ENCODE measurements at places on chromosomes 16 and 17.
A peak's percentile ranks its signal among the peaks of the same experiment; 100 is the strongest.

GRCh38 chr16:62853887-62854286, 817.6 kb upstream of the CDH8 start:
- no peak for DNase-seq

DNA sequence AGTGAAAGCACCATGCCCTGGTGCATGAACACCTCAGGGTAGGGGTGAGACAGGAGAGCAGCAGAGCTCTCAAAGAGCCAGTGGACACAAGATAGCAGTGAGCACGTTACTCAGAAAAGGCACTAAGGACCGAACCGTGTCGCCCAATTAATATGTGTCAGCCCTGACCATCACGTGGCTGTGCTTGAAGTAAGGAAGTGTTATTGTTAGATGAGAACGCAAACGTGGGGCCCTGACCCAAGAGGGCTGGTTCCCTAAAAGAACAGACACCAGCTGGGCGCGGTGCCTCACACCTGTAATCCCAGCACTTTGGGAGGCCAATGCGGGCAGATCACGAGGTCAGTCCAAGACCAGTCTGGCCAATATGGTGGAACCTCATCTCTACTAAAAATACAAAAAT, 16.3 kb downstream of the AXIN1 start:
- no peak for DNase-seq

GRCh38 chr17:40850293-40850972, 16.6 kb downstream of the KRT12 start:
- no peak for DNase-seq

DNA sequence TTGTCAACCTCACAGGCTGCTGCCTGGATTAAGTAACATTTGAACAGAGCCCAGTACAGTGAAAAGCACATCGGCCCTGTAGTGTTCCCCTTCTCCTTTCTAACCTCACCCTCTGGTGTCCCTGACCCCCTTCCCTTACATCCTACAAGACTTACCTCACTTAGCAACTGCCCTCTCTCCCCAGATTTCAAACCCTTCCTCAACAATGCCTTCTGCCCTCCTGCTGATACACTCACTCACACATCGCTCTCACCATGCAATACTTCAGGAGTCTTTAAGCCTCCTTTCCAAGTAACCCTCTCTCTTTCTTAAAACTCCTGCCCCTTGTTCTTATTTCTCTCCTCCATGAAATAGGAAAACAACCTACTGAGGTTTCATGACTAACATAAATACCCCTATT, 17.8 kb downstream of the ZZEF1 start:
- DNase-seq = no peak

DNA sequence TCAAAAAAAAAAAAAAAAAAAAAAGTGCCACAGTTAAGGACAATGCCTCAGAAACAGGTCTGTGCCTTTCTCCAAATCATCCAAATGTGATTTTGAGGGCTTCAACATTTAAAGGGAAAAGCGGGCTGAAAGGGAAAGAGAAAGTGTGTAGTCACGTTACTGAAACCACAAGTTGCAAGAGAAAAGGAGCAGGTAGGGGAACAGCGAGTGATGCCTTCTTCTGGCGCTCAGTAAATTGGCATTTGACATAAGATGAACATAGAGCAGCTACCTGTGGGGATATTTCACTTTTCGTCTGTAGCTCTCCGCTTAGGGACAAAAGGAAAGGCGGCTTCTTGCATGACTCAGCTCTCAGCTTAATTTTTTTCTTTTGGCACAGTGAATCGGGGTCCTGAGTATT, 11.1 kb downstream of the CMTM2 start:
- no peak for DNase-seq

GRCh38 chr16:29811896-29812665, at the start of gene PRRT2:
PRRT2 (plus strand) TSS chr16:29812193; CDS start chr16:29813055, 862 bp downstream.
- peak; percentile 79 for DNase-seq

DNA sequence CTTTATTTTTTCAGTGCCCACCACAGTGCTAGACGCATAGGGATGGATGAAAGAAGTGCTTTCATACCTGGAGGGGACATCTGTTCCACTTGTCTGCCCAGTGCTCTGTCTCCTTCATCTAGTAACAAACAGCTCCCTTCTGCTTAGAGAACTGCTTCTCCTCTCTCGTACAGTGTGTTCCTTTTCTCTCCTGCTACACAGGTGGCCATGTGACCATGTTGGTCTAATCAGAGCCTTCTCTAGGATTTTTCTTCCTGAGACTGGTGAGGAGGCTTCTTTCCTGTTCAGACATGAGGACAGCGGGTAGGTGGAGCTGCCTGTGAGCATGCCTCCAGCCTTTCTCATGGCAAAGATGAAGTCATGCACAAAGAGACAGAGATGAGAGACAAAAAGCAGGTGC, 182.7 kb downstream of the TMEM132E start:
- no peak for DNase-seq

GRCh38 chr16:49592546-49593423, 219.2 kb downstream of the C16orf78 start:
- peak; percentile 54 for DNase-seq

GRCh38 chr17:83194761-83195329, 115.4 kb downstream of the METRNL start:
- DNase-seq = peak; percentile 60

GRCh38 chr16:47196457-47196856, 52.7 kb upstream of the NETO2 start:
- no peak for DNase-seq

DNA sequence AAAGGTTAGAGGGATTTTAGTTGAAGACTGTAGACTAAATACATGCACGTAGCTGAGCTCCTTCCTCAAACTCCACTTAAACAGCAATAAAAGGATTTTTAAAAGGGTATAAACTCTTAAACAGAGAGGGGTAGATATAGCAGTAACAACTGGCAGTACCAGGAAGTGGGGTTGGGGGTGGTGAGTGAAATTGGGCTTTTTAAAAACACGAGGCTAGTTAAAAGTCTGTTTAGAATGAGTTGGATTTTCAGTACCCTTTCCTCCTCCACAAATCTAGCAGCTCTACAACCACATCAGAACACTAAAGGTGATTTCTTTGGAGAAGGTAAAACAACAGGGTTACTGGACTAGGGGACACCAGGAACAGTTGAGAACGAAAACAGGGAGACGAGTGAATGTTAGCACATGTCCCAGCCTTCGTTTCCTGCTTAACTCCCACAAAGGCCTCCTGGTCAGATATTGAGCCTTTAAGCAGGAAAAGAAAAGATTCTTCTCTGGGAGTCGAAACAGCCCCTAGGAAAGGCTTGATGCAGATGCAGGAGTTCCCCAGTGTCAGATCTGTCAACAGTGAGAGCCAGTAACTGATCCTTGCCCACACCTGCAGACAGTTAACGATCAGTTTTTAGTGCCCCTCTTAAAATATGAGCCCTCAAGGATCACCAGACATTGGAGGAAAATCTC, 13.8 kb downstream of the NETO2 start:
- no peak for DNase-seq

DNA sequence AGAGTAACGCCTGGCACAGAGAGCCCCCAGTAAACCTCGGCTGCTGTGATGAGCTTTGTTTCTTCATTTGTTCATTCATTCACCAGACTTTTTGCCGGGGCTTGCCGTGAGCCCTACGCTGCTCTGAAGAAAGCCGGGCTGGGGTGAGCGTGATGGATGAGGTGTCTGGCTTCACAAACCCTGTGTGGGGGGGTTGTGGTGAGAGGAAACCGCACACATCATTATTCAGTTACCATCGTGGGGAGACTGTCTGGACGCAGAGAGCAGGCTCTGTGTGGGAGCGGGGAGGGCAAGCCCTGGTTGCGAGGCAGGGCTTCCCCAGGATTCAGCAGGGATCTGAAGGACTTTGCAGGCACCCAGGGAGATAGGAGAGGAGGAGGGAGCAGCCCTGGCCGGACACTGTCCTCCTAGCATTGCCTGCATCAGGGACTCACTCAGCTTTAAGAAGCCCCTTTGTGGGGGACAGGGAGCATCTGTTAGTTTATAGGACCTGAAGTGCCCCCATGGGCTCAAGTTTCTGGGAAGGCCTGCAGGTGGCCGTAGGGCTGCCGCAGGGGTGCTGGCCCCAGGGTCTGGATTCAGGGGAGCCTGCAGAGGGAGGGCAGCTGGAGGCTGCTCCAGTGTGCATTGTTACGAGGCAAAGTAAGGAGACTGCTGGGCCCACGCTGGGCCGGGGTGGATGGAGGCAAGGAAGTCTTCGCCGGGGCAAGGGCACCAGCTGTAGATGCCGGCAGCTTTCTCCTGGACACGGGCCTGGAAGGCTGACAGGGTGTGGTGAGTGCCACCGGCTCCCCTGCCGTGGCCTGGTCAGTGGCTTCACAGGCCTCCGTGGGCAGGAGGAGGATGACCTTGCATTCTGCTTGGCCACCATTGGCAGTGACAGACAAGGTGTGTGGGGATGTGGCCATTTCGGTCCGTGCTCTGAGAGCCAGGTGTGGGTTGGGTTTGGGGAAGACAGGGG, 334.5 kb downstream of the SEC14L1 start:
- DNase-seq = peak; percentile 88

GRCh38 chr16:60142619-60143347, 1408.7 kb upstream of the GOT2 start:
- no peak for DNase-seq

GRCh38 chr17:8359769-8360168, 16.7 kb downstream of the KRABD2 start:
- no peak for DNase-seq

DNA sequence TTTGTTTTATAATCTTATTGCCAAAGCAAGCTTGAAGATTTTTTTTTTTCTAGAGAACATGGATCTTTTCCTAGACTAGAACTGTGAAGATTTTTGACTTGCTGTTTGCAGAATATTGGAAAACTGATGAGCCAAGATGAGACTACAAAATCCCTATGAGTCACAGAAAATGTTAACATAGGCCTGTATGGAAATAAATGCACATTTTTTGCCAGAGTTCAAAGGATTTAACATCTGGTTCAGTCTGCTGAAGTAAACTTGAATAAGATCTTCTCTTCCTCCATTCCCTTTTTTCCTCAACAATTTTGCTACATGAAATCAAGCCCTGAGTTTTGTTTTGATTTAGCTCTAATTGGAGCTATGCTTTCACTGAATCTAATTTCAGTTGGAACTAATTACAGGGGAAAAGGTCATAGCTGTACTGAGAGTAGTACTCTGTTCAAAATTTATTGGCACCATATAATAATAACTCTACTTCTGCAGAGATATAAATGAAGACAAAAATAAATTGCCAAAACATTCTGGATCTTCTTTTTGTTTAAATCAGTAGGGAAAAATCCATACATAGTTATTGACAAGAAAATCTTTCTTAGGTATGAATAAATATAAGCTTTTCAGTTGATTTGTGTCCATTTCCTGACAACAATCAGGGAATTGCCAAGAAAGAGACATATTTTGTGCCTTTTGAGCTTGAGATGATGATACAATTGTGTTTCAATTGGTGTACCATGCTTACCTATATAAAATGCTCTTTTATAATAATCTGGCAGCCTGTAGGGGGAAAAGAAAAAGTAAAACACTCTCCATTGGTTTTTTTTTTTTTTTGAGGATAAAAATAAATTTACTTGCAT, 387.5 kb upstream of the GOT2 start:
- no peak for DNase-seq

GRCh38 chr16:63187638-63188037, 1151.4 kb upstream of the CDH8 start:
- DNase-seq = no peak

DNA sequence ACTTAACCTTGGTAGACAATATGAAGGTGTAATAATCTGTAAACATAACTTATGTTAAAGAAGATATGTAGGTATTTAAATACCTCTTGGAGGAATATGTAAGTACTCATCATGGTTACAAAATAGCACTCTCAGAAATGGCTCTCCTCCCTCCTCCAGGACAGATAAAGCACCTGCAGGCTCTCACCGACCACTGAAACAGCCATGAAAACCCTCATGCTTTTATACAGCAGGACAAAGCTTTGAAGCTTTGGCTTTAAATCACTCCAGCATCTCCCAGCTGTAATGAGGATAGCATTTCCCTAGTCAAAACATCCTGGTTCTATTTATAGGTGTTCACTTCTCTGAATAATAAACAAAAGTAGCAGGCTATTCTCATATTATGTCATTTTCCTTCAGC, 69.1 kb upstream of the PMFBP1 start:
- no peak for DNase-seq

DNA sequence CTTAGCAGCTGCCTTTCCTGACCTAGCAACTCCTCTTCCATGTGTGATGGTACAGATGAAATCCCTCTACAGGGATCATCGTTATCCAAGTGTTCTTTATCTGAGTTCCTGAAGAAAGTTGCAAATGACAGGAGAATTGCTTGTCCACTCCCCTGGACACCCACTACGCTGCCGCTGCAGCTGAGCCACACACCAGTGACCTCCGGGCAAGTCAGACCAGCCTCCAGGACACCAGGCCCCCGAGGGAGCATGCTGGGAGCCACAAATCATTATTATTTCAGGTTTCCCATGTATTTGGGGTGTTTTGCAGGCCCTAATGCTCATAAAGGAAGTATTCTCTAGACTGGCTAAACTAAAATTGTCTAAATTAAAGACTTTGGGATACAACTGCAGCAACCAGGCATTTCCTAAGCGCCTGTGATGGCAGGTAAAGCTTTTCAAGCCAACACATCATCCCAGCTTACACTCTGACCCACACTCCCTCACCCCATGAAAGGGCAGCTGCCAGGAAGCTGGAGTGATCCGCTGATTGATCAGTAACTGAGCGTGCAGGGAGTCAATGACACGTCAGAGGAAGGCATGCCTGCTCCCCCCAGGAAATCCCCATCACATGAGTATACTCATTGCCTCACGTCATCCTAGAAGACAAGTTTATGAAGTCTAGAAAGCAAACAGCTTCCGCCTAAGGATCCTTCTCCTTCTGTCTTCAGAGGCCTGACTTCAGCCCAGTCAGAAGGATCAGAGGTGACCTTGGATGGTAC, 14.4 kb downstream of the FA2H start:
- DNase-seq = no peak

GRCh38 chr16:78227855-78228254, 128.4 kb downstream of the WWOX start:
- DNase-seq = peak; percentile 38

Measured in NB4 (cell line).